ENCODE measurements at places on chromosomes 16 and 17.

- no peak for DNase-seq
Observed at GRCh38 chr16:4678596-4678995, 14.8 kb upstream of the NUDT16L1 start.

- DNase-seq = no peak
Observed at GRCh38 chr17:562174-562573, 152.5 kb downstream of the VPS53 start.

DNA sequence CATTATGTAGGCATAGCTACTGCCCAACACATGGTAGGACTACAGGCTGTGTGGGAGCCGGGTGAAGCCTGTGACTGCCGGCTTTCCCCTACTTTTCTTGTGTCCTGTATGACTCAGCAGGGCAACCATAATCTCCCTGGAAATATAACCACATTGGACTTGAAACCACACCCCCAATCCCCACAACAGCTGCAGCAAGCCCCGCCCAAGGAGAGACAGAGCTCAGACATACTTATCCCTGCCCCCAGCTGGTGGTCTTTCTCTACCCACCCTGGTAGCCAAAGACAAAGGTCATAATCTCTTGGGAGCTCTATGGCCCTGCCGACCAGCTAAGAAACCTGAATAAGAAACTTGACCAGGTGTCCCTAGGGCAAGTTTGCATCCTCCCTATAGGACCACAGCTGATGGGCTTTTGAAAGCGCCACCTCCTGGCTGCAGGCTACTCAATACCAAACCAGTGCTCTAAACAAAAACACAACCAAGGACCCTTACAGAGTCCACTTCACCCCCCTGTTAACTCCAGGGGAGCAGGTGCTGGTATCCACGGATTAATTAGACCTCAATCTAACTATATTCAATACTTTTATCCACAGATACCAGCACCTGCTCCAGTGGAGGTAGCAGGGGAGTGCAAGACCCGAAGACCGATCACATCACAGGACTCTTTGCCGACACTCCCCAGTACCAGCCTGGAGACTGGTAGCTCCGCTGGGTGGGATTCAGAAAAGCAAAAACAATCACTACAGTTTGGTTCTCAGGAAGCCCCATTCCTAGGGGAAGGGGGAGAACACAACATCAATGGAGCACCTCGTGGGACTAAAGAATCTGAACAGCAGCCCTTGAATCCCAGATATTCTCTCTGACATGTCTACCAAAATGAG lies 91.2 kb downstream of the IRX5 start:
- no peak for DNase-seq

- DNase-seq = no peak
Observed at GRCh38 chr17:62791767-62792446, 16.2 kb downstream of the MARCHF10 start.

- no peak for DNase-seq
Observed at GRCh38 chr17:2442166-2442565, 41.3 kb upstream of the MNT start.

DNA sequence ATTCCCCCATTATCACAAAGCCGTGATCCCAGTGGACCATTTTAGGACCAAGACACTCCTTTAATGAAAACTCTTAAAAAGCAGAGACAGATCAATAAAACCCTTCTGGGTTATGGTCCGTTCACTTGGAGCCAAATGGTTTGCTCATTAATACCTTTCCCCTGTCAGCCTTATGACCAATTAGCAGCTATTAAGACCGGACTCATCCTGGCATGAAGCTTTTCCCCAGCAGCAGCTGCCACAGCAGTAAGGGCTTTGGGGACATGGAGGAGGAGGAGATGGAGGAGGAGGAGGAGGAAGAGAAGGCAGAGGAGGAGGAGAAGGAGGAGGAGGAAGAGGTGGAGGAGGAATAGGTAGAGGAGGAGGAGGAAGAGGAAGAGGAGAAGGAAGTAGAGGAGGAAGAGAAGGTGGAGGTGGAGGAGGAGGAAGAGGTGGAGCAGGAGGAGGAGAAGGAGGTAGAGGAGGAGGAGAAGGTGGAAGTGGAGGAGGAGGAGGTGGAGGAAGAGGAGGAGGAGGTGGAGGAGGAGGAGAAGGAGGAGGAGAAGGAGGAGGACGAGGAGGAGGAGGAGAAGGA lies 50.1 kb upstream of the IRX3 start:
- no peak for DNase-seq

DNA sequence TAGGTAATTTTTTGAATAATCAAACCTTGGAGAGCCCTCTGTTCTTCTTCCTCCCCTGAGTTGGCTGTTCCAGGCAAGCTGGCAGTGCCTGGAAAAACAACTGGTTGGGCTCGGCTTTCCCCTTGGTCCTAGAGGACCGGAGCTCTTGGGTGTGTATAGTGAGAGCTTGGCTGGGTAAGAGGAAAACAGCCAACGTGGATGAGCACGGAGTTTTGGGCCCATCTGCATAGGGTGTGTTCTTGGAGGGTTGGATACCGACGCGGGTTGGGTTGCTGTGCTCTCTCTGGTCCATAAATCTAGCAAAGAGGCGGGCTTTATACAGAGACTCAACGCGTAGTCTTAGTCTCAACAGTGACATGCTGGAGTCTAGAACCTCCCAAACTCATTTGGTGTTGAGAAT lies 23.2 kb downstream of the ITGB3 start:
- no peak for DNase-seq

DNA sequence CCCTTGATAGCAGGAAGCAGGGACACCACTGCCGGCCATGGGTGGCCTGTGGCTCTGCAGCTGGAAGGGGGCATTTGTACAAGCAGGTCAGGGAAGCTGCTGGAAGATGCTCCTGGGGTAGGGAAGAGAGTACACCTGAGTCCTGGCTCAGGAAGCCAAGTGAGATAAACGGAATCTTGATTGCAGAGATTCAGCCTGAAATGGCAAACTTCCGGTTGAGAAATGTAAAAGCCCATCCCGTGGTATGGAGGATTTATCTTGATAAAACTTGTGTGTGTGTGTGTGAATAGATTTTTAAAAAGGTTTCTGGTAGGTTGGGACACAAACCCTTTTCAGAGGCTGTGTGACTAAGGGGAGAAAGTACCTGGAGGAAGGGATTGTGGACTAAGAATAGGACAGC lies 29.6 kb downstream of the C17orf100 start:
- no peak for DNase-seq

DNA sequence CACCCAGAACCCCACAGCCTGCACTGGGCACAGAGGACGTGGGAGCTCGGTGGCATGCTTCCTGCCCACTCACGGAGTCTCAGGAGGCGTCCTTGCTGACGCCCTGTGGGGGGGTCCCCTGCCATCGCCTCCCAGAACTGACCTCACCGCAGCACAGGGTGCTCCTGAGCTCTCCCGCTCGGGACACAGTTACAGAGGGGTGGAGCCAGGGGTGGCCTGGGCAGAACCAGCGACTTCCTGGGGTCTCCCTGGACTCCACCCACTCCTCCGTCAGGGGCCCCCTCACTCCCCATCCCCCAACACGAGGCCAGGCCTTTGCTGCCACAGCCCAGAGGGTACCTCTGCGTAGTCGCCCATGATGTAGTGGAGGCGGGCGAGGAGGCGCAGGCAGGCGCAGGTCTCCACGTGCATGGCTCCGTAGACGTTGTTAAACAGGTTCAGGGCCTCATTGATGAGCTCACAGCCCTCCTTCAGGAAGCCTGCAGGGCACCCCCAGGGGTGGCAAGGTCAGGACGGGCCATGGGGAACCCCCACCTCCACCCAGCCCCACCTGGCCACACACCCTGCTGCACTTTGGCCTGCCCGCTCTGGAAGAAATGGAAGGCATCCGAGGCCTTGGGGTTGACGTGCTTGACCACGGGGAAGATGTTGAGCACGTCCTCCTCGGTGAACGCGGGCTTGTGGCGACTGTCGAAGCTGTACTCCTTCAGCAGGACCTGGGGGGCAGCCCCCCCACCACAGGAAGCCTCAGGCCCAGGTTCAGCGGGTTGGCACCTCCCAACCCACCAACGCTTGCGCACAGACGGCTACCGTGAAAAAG lies 17.8 kb downstream of the CLUH start:
- DNase-seq = no peak

DNA sequence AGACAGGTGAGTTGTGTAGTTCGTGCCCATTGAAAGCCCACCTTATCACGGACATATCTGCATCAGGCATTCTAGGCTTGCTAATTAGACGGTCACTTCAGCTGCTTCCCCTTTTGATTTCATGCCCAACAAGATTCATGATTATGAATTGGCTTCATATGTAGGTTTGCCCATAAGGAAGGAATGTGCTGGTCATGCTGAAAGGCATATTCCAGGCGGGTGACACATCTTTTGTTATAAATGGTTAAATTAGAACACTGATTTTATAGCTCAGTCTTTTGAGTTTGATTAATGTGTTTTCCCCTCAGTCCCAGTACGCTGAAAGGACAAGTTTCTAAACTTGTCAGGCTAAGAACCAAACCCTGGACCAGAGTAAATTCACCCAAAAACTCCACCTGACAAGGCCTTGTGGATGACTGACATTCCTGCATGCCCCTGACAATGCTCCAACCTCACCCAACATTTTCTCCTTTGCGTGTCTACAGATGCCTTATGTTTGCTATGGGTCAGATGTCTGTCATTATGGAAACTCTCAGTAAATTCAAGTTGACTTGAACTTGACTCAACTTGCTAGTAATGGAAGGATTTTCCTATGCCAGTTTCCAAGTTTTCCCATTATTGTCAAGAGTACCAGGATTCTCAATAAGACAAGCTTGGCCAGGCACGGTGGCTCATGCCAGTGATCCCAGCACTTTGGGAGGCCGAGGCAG lies 421.9 kb downstream of the PMP22 start:
- no peak for DNase-seq

DNA sequence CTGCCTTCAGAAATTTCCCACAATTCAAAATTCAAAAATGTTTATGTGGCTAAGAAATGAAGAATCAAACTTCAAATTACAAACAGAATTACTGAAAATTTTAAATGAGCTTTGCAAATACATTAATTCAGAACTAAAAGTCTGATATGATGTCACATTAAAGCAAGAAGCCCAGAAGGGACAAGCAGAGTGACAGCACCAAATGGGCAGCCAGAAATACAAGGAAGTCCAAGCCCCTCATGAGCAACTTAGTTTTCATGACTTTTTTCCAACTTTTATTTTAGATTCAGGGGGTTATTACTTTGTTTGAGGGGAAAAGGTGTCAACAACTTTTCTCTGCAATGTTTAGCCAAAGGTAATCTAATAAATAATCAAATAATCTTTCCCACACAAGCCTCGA lies 21.5 kb downstream of the UBE2G1 start:
- DNase-seq = no peak
